GM04504 (cell line): ENCODE measurements at places on chromosomes 16 and 17.

- DNase-seq: peak; percentile 24
Observed at GRCh38 chr17:58317421-58318064, 11.1 kb downstream of the TSPOAP1 start.

GRCh38 chr16:80387318-80387921, 153.4 kb upstream of the DYNLRB2 start:
- DNase-seq: no peak

- DNase-seq: no peak
Observed at GRCh38 chr17:80381416-80381923, 33.5 kb upstream of the ENDOV start.

DNA sequence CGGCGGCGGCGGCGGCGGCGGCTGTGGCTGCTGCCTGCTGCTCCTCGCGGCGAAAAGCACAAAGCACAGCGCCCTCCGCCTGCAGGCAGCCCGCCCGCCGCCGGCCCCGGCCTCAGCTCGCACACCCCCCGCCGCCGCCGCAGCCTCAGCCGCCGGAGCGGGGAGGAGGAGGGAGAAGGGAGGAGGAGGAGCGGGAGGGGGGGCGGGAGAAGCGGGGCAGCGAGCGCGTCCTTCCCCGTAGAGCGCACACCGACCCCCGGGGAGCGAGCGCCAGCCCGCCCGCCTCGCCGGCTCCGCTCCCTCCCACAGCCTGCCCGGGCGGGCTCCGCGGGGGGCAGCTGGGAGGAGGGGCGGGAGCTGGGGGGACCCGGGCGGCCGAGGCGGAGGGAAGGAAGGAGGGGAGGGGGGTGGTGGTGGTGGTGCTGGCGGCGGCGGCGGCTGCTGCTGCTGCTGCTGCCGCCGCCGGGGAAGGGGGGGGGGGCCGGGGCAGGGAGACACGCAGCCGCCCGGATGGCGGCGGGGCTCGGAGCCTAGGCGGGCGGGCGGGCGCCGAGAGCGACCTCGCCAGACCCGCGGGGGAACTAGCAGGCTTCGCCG, at the start of gene UBTF:
Gene UBTF (minus strand): TSS at position 60 of the 597 bp plus-strand sequence. CDS start 1,446 bp downstream, outside the sequence.
- no peak for DNase-seq

DNA sequence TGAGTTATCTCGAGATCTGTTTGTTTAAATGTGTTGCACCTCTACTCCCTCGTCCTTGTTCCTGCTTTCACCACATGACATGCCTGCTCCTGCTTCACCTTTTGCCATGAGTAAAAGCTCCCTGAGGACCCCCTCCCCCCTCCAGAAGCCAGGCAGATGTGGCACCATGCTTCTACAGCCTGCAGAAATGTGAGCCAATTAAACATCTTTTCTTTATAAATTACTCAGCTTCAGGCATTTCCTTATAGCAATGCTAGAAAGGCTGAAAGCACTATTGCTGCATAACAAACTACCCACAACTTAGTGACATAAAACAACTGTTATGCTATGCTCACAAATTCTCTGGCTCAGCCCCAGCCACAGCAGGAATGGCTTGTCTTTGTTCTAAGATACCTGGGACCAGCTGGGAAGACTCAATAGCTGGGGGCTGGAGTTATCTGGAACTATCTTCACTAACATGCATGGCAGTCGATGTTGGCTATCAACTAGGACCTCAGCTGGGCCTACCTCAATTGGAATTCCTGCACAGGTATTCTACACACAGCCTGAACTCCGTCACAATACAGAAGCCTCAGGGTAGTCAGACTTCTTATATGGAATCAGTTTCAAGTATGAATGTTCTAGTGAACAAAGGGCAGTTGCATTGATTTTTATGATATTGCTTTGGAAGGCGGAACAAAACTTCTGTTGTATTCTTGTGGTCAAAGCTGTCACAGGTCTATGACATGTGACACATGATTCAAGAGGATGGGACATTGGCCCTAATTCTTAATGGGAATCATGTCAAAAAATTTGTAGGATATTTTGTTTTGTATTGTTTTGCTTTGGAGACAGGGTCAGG, 186.0 kb upstream of the PIRT start:
- DNase-seq: no peak

DNA sequence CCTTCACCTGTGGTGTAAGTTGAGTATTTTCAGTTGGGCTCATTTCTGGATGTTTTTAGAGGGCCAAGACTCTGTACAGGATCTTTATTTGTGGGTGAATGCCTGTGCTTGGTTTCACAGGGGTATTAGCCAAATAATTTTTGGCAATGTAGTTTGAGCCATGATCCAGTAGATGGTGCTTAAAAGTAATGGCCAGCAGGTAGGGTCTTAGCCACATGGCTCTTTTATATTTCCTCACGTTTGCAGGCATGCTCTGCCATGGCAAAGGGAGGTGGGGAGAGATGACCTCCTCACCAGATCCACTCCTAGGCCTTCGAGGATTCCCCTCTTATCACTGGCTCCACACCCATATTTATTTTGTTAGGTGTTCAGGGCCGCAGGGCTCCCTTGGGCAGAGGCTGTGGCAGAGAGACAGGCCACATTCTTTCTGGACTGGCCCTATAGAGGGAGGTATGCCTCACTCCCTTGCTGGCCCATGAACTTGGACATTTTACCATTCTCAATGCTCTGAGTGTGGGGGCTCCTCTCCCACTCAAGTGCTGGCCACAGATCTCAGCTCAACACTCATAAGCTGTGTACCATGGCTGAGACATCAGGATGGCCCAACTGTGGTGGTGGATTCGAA, 417.1 kb downstream of the XYLT1 start:
- no peak for DNase-seq

DNA sequence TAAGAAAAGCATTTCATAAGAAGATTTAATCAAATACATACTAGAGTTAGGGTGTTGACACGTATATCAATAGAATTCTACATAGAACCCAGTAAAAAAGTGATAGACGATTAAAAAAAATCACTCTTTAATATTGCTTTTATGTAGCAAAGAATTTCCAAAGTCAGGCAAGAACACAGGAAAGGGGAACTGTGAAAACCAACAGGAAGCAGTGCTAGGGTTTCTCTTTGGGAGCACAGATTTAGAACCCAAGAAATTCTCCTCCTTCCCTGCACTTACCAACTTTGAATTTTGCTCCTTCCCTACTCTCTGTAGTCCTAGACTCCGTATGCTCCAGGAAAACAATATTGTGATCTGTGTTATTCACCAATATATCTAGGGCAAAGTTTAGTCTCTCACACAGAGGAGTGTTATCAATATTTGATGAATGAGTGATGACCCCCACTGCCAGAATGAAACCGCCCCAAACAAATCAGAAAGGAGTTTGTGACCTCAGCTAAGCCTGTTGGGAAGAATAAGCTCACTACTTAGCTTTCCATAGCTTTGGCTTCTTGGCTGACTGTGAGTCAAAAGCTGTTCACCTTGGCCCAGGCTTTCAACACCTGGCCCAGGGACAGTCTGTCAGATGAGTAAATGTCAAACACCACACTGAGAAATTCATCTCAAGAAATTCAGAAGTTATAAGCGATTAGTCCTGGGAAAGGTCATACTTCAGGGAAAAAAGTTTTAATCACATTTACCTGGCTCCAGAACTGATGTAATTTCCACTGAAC, 8.6 kb downstream of the RFWD3 start:
- DNase-seq: no peak

DNA sequence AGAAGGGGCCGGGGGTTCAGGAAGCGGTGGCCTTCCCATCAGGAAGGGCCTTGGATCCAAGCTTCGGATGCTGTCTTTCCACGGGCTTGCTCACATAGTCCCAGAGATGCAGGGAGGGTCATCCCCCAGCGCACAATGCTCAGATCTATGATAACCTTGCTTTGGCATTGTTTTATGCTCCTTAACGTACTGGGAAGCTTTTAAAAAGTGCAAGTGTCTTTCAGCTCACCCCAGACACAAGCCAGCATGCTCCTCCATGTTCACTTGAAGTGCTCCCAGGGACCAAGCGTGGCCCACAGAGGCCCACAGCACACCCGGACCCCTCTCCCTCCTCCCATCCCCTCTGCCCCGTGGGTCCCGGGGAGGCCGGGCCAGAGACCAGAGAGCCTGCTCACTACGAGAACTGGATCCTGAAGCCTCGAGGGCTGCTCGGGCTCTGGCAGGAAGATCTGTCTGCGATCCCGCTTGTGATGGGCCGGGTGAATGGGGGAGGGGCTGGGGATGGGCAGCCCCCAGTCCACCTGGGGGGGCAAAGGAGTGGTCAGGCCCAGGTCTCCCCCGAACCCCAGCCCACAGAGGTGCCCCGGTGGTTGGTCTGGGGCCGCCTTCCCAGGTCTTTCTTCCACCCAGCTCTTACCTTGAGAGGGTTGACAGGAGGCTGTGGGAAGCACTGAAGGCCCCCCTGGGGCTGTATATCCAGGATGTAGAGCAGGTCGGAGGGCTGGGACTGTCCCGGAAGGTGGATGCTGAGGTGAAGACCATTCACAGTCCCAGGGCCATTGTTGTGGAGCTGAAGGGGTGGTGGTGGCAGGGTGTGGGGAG, 11.8 kb upstream of the FAM171A2 start:
- no peak for DNase-seq

- DNase-seq: no peak
Observed at GRCh38 chr17:45184144-45184543, 22.5 kb downstream of the HEXIM2 start.

DNA sequence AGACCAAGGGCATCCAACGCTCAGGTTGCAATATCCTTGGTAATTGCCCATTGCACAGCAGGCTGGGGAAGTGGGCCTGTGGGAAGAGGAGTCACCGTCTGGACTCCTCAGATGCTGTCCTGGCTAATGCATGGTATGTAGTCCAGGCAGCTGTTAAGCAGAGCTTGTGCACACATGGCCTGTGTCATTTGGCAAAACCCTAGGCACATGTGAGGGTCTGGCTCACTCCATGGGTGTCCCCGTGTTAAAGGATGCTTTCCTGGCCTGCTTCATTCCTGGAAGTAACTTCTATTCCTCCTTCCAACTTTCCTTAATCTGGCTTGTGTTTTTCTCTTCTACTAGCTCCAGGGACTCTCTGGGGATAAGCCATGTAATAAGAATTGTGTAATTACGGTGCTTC, 378.0 kb upstream of the CA10 start:
- DNase-seq: no peak

DNA sequence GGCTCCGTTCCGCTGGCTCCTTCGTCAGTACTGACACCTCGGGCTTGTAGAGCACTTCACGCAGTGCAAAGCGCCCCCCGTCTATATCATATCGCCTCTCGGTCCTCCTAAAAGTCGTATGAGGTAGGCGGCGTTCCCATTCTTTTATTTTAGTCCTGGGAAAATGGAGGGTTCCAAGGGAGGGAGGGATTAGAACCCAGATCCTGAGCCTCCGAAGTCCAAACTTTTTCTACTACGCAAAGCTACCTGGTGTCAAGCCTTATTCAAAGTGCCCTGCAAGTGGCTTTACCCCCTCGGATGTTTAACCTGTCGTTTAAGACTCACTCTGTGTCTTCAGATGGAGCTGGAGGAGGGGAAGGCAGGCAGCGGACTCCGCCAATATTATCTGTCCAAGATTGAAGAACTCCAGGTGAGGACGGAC, 348 bp upstream of the FTSJ3 start:
- no peak for DNase-seq

GRCh38 chr16:69123910-69124309, 8.5 kb downstream of the CHTF8 start:
- DNase-seq: no peak
